GM12891 (cell line): ENCODE measurements at places on chromosomes 4 and X.
A peak's percentile ranks its signal among the peaks of the same experiment; 100 is the strongest.

DNA sequence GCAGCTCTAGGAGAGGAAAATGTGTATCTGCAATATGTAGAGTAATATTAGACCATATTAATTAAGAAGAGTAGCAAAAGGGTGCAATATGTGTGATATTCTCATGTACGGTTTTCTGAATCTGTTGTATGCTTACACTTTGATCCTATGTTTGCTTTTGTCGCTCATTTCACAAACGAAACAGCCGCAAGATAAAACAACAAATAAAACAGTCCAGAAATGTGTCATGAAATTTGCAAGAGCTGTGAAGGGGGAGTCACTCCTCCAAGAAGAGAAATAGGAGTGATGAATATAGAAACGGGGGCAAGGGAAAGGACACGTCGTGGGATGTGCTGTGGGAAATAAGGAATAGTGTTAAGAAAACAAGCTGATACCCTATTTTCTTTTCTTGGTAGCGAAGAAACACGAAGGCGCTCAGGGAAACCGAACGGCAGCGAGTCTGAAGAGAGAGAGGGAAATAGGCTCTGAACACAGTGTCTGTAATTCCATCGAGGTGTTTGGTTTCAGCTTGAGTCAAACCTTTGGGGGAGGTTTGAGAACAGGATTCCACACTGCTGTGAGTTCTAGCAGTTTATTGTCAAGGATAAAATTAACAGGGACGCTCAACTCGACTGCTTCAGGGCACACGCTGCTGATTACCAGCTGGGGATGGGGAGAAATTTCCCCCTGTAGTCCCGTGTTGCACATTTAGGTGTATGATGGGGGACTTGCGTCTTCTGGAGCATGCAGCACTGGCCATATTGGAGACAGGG, 595.6 kb upstream of the TENM3 start:
- no peak for DNase-seq

DNA sequence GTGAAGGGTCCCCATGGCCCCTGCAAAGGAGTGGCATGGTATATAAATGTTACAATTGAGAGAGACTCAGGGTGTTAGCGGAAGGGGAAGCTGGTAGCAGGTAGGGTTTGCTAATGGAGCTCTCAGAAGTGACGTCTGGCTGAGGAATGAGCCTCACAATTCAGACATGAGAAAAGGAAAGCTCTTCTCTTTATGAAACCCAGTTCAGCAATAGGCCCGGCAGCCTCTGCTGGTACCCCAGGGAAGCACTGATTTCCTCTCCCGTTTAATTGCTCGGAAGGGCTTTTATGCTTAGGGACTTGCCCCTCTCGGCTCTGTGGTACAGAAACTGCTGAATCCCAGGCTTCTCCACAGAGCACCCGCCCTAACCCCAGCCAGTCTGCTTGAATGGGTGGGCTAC, 19.4 kb upstream of the AFAP1 start:
- DNase-seq: no peak

DNA sequence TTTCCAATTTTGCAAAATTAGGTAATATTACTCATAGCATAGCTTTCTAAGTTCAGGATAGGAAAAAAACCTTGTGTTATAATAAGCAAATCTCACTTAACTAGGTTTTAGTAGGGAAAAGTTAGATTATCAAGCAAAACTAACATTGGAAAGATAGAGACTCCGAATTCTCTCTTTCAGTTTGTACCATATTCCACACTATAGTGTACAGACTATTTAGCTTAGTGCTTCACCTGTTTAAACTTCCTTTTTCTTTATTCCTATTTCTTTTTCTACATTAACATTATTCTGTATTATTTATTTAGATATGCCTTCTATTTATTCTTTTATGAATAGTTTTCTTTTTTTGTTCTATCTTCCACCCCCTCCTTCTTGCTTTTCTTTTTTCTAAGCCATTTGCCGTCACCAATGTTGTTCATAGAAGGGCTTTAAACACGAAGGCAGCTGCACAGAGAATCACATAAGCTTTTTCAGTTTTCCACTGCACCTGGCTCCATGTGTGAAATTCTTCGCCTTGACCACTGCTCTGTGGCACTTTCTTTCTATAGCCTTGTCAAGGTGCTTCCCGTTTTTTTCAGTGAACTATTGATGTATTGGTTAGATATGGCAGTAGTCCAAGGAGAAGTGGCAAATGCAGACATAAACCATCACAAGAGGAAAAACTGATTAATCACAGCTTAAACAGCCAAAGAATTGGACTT, 8.5 kb downstream of the PCDH10 start:
- DNase-seq: no peak

- no peak for DNase-seq
Observed at GRCh38 chr4:24611575-24611974, 27.2 kb upstream of the DHX15 start.

- no peak for DNase-seq
Observed at GRCh38 chr4:142402900-142403299, 443.2 kb downstream of the INPP4B start.

GRCh38 chr4:7015383-7016035, 27.7 kb upstream of the TADA2B start:
- no peak for DNase-seq

DNA sequence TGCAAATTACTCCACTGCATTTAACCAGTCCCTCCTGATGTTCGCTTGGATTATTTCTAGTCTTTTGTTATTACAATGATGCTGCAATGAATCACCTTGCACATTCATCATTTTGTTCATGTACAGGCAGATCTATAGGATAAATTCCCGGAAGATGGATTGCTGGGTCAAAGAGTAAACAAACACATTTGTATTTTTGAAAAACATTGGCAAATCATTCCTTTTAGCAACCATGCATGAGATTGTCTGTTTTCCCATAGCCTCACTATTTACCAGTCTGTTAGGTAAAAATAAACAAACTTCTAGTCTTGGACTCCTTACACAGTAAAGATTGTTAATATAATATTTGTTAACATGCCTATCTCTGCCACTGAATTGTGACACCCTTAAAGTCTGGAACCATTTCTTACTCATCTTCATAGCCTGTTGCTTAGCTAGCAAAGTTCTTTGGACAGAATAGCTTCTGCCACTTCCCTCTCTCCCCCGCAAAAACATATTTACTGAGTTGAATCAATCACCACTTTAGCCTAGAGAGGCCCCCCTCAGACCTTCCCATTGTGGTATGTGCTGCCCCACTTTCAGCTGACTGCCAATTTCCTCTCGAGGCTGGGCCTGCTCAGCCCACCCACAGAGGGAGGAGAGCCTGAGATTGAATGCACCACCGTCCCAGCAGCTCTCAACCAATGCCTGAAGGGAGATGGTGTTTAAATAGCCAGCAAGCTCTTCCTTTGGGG, 108.4 kb upstream of the ATXN3L start:
- DNase-seq: peak; percentile 16
